ENCODE measurements at places on chromosomes 7 and 10.

- DNase-seq = no peak
Observed at GRCh38 chr10:96789571-96790108, 42.5 kb upstream of the LCOR start.

DNA sequence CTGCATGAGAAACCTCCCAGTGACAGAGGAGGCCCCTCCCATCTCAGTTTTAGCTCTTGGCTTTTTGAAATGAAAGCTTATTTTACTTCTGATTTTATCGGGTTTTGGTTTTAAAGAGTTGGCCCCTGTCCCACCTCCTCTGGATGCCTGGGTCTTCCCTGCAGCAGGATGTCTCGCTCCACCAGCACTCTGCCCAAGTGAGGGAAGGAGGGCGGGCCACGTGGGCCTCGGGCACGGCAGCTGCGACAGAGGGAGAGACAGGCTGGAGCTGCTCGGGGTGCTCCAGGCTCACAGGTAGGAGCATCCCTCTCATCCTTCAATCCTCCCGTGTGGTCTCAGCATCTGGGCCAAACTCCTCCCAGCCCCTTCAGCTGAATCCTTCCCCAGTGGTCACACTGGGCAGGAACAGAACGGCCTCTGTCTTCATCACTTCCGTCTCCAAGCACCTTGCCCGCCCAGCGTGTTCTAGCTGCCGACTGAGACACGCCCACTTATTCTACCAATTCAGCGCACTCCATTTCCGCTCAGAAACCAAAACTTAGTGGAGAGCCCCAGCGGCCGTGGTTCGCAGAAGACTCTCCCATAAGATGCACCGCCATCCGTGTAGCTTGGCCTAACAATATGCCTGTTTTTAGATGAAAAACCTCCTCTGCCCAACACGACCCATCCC, 222.9 kb downstream of the GLRX3 start:
- no peak for DNase-seq

- DNase-seq = peak; percentile 62
Observed at GRCh38 chr10:124417895-124418725, 613 bp downstream of the OAT start.

GRCh38 chr7:38274927-38275620, 1.6 kb upstream of the TARP start:
- DNase-seq = no peak

DNA sequence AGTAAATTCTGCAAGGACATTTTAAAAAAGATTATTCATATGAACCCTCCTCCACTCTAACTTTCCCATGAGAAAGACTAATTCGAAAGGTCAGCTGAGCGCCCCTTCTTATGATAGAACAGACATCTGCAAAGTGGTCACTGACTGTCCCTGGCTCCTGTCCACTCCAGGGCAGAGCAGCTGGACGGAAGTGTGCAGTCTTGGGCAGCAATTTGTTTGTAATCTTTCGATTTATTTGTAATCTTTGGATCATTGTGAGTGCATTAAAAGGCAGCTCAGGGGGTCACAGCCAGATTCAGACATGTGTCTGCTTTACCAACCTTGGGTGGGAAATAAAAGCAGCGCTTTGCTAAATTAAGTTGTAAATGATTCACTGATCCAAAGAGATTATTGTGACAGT, 158.8 kb upstream of the ADARB2 start:
- no peak for DNase-seq

DNA sequence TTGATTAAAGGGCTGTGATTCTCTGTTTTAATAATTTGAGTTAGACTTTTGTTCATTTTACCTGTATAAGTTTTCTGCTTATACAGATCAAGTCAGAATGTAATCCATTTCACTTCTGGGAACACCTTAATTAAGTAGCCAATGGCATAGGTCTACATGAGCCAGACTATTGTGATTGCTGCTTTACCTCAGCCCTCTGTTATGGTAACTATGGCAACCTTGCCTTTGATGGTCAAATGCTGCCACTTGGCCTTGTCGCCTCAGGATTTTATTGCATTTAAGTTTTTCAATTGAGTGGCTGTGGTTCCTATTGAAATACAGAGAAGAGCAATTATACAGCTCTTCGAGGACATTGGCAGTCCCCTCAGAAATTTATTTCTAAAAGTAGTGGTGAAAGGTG, 64.3 kb upstream of the TMEM106B start:
- no peak for DNase-seq

DNA sequence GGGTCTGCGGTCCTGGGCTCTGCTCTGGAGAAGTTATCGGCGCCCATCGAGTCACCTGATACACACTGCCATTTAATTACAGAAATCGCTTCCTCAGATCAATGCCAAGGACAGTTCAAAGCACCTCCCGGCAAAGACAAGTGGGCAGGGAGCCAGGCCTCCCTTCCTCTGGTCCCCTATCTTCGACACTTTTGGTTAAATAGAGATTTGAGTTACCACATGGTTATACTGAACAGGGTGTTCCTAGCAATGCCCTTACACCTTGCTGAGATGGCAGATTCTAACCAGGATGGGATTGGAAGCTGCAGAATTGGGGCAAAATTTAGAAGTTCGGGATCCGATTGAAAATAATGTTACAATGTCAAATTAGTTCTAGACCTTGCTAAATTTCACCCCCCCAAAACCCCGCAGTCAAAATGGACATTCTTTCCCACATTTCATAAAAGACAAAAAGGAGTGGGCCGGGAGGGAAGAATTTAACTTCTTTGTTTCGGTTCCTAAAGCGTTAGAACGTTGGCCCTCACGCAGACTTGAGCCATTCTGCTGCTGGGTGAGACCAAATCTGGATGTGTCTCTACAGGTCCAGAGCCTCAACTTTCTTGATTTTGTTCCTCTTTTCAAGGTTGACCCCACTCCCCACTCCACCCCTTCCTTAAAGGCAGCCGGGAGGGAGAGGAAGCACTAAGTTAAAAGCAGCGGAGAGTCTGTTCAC, 2.2 kb upstream of the DLX5 start:
- no peak for DNase-seq

DNA sequence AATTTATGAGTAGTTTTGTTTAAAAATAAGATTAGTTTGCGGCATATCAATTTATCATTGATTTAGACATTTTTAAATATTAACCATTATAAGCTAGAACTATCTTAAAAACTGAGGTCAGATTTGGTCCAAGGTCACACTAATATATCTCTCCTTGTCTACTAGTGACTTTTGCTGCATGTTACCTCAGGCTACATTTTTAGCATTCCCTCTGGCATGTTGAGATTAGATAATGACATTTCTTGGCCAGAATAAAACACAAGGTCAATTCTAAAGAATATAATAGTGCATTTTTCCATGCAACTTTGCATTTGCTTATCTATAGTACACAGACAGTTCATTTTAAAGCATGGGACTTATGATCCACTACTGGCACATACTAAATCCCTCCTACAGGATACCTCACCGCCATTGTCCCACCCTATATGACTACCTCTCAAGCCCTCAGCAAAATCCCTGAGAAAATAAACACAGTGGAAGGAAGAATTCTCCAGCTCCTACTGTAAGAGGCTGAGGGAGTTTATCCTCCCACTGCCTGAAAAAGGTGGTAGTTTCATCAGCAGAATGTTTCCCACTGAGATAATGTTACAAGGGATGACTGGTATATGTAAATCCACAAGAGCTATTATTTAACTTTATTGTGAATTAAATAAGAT, 816.4 kb downstream of the GRM8 start:
- DNase-seq = peak; percentile 1

DNA sequence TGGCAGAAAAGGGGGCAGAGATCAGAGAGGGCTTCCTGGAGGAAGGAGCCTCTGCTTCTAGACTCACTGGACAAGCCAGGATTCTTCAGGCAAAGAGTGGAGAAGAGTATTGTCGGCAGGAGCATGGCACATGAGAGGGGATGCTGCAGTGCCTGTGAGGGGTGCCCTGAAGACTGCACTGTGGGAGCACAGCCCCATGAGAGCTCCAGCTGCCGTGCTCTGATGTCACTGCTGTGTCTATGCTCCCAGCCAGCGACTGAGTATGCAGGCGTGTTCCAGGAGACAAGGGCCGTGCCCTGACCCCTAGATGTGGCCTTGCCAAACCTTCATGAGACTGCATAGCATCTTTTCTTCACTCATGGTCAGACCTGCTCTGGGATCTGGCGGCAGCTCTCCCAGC, 339.1 kb downstream of the RPS24 start:
- DNase-seq = no peak

DNA sequence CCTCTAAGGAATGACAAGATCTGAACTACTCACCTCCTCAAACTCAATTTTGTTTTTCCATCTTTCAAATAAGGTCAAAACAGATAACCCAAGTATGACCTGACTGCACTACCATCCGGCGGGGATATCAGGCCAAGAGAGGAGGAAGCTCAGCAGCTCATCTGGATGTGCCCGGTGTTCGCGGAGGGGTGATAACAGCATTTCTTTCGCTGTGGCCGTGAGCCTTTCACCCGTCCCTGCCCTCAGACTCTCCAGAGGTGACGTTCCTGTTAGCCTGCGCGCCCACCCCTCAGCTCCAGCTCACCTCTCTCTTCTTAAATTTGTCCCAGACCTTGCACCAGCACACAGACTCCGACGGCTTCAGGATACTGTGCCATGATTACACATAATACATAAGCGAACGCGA, 526 bp downstream of the ZNF248 start:
- no peak for DNase-seq

DNA sequence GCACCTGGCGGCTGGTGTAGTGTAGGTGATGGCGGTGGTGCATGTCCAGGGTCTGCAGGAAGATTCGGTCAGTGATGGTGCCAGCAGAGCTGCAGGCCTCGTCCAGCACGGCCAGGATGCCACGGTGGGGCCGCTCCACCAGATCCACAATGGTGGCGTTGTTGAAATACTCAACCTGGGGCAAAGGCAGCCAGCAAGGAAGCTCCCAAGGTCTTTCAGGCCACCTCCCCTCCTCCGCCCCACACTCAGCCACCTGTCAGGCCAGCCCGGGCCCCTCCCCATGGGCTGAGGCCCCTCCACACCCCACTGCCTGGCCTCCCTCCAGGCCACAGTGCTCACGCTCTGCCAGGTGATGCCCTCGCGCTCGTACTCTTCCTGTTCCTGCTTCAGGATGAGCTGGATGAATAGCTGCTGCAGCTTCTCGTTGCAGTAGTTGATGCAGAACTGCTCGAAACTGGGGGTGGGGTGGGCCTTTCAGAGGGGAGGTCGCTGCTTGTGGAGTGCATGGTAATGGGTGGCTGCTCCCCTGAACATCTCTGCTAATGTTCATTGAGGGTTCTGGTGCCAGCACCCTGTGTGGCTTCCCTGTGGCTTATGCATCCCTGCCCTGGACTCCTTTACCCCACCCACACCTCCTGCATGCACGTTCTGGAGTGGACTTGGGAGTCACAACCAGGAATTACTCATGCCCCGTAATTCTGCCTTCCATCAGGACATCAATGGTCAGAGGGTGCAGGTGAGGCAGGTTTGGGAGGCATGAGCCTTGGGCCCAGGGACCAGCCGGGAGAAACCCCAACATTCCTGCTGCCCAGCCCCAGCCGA, 8.9 kb downstream of the MYO1G start:
- DNase-seq = no peak

DNA sequence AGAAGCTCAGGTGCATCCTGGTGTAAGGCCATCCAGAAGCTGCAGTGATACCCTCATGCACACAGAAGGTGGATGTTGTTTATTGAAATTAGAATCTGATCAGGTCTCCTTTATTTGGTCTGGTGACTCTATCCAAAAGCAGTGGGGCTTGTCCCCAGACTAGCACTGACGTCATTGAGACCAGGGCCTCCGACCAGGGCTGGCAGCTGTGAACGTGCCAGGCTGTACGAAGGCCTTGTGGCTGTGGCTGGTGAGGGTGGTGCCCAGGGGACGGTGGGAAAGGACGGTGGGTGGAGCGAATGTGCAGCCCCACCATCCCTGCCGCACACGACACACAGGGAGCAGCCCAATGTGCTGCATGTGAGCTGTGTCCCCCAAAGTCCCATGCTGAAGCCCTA, 160.0 kb downstream of the ADARB2 start:
- DNase-seq = no peak

DNA sequence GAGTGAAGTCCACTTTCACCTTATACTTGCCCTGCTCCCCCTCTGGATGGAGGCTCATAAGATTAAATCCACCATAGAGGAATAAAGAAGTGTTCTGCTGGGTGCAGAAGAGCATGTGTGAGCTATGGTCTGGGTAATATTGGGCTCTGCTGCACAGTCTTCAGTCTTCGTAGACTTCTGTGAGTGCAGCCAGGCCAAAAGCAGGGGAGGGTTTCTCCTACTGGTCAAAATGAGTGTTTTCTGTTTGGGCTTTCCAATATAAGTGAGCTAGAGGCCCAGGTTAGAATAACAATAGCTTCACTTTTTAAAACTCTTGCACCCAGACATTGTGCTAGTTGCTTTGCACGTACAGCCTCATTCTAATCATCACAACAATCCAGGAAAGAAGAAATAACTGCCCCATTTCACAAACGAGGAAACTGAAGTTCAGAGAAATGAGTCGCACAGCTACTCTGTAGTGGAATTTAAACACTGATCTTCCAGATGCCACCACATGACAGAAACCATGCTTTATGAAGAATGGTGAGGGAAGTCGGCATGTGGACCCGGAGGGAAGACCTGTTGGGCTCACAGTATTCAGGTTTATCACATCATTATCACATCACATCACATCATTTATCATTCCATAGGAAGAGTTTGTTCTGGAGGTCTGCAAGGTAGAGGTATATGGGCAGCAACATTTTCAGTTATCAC, 23.8 kb upstream of the MSMB start:
- no peak for DNase-seq

DNA sequence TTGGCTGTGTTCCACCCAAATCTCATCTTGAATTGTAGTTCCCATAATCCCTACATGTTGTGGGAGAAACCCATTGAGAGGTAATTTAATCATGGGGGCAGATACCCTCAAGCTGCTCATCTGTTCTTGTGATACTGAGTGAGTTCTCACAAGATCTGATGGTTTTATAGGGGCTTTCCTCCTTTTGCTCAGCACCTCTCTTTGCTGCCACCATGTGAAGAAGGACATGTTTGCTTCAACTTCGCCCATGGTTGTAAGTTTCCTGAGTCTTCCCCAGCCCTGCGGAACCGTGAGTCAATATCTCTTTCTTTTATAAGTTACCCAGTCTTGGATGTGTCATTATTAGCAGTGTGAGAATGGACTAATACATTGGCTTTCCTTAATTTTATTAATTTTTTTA, 527.8 kb downstream of the MDFIC start:
- no peak for DNase-seq

GRCh38 chr10:95480102-95480900, 80.9 kb downstream of the SORBS1 start:
- DNase-seq = peak; percentile 84

DNA sequence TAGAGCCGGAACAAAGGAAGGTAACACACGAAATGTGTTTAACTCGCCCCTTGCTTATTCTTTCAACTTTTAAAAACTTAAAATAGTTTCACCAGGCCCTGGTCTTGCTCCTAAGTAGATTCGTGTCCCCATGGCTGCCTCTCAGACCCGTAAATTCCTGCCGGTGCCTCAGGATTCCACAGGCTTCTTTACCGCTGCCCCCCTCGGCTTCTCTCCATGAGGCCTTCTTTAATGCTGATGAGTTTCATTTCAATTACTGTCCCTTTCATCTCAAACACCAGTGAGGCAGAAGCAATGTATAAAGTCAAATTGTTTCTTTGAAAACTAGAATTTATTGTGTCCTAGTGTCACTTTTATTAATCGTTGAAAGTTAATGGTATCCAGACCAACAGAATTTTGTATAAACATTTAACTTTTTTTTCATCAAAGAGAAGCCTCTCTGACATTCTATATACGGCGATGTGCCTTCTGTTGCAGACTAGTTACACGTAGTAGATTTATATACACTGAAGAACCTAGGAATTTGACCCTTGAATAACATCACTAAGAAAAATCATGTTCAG, 225.2 kb downstream of the C7orf25 start:
- no peak for DNase-seq
